Central memory CD4-positive, alpha-beta T cell (primary cell): ENCODE measurements at places on chromosomes 13 and 19.

- DNase-seq, result no peak
Measured at GRCh38 chr13:33321686-33322542, 36.4 kb upstream of the STARD13 start.

- no peak for DNase-seq
Measured at GRCh38 chr13:75295201-75295600, 186.8 kb downstream of the TBC1D4 start.

GRCh38 chr13:31427151-31428100 is 227.7 kb downstream of the B3GLCT start:
- DNase-seq, result no peak

DNA sequence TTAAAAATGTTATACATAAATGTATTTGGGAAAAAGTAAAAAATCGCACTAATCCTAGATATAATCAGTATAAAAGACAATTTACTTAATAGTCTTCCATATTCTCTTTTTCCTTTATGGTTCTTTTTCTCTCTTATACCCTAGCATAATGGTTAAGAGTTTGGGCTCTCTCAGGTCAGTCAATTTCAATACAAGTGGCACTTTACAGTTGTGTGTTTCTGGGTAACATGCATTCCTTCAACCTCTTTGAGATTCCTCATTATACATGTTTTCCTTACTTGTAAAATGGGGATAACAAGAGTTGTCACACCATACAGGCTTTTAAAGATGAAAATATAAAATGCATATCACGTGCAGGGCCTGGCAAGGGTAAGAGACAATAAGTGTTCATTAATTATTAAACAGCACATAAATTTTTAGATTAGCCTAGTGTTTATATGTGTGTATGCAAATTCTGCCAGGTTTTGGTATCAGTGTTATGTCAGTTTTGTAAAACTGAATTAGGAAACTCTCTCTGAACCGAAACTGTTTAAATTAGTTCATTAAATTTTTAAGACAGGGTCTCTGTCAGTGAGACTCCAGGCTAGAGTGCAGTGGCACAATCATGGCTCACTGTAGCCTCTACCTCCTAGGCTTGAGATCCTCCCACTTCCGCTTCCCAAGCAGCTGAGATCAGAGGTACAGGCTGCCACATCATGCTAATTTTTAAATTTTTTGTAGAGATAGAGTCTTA is 49.8 kb downstream of the ELF1 start:
- DNase-seq, result no peak

DNA sequence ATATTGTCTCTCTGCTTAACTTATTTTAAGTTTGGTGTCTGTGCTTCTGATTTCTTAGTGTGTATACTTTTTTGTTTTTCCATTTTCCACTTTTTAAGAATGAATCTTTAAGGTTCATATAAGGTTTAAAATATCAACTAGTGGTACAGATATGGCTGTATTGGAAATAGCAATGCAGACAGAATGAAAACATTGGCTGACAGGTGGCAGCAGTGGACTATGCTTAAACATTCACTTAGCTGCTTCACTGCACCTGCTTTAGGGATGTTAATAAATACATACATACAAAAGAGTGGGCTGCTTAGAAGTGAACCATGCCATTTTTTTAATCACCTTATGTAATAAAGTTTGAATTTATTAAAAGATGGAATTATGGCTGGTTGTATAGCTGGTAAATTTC is 27.3 kb downstream of the TM9SF2 start:
- peak; percentile 35 for DNase-seq

GRCh38 chr13:62035981-62036380 is 620.3 kb upstream of the PCDH20 start:
- DNase-seq, result no peak
